Activated CD4-positive, CD25-positive, alpha-beta regulatory T cell treated with anti-CD3 and anti-CD28 coated beads, Interleukin-2, amount 50 U/mL, for 24 hours (primary cell): ENCODE measurements at places on chromosomes 4 and X.

- ATAC-seq = no peak
These were observed 79.5 kb upstream of the SLC4A4 start for GRCh38 chr4:71259280-71259679.

DNA sequence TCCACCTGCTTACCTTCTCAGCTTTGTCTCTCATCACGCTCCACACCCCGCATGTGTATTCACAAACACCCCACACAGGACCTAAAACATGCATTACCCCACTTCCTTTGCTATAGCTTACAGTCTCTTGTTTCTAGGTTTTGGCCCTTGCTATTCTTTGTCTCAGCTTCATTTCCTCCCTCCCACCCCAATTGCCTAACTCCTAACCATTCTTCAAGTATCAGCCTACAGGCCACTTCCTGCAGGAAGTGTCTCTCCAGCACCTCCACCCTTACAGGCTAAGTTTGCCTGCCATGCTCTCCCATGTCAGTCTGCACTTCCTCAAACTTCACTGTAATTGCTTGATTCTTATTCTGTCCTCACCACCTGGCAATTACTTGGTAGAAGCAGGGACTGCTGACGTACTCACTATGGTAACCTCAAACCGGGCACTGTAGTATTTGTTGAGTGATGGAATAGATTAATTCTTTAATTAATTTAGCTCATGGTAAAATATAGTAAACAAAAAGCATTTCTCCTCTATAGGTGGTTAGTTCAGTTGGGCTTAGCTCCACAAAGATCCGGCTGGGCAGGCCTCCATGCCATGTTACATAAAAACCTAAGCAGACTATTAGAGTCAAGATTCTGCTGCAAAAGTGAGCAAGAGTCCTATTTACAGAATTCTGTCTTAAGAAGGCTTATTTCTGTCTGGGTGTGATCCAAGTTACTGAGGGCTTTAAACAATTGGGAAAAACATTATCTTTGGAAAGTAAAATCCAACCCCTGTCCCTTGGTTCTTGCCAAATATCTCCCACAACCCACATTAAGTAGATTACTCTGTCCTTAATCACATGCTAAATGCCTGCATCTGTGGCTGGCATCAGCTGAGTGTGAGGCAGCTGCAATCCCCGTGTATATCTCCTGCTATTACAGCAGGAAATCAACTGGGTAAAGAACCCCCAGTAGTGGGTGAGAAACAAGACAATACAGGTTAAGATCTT, 124.7 kb upstream of the CPEB2 start:
- ATAC-seq = no peak

GRCh38 chrX:27519226-27519625, 56.1 kb upstream of the PPP4R3C start:
- no peak for ATAC-seq

DNA sequence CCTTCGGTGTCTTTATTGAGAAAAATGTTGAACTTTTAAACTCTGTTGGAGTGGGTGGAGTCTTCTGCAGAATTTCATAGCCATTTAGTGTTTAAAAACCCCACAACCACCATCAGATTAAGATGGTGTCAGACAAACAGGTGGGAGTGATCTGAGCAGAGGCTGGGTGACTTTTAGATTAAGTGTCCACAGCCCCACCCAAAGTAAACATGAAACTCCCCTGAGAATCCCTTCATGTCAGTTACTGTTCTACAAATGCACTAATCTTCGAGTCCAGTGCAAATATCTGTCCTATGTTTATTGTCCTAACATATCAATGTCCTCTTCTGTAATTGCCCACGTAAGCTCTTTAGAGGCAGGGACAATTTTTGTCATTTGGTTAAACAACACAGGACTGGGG, 175.6 kb upstream of the RBPJ start:
- peak; percentile 69 for ATAC-seq

- ATAC-seq = no peak
These were observed 49.1 kb upstream of the DHRSX start for GRCh38 chrX:2549876-2550275.

GRCh38 chr4:136395212-136395722, 1137.0 kb downstream of the PCDH18 start:
- no peak for ATAC-seq

GRCh38 chrX:133908223-133908955, 77.0 kb downstream of the GPC3 start:
- ATAC-seq = no peak

DNA sequence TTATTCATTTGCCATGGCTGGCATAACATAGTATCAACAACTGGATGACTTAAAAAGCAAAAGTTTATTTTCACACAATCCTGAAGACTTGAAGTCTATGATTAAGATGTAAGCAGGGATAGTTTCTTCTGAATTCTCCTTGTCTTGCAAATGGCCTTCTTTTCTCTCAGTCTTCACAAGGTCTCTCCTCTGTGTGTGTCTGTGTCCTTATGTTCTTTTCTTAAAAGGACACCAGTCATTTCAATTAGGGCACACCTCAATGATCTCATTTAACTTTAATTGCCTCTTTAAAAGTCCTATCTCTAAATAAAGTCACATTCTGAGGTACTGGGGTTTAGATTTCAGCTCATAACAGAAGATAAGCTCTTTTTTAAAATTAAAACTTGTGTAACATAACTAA, 399.7 kb downstream of the PABPC4L start:
- ATAC-seq = no peak

GRCh38 chrX:17741123-17741511, 3.8 kb downstream of the SCML1 start:
- no peak for ATAC-seq

- no peak for ATAC-seq
These were observed 10.8 kb downstream of the NOX1 start for GRCh38 chrX:100863326-100863864.

GRCh38 chr4:145181091-145181501, 707 bp upstream of the OTUD4 start:
- ATAC-seq = no peak

DNA sequence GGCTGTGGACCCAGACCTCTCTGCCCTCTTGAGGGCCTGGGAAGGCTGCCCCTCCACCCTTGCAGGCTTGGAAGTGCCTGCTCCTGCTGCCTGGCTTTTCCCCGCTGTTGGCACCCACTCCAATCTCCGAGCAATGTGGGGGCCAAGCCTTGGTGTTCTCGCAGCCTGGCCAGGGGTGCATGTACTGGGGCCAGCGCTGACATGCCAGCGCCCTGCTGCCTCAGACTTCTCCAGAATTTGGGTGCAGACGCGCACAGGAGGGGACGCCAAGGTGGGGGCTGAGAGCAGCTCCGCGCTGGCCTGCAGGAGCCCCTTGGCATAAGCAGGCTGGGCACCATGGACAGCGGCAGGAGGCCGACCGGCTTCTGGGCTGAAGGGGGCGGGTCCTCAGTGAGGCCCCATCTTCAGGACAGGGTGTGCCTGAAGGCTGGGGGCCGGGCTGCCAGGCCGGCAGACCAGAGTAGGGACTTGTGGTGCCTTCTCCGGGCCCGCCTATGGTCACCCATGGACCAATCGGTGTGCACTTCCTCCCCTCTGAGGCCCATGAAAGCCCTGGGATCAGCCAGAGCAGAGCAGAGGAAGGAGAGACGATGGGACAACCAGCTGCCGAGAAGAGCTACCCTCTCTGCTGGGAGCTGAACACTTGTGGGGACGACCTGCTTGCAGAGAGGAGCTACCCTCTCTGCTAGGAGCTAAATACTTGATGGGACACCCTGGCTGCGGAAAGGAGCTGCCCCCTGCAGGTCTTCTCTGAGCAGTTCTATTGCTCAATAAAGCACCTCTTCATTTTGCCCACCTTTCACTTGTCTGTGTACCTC, 118.3 kb downstream of the DNAAF6 start:
- no peak for ATAC-seq

DNA sequence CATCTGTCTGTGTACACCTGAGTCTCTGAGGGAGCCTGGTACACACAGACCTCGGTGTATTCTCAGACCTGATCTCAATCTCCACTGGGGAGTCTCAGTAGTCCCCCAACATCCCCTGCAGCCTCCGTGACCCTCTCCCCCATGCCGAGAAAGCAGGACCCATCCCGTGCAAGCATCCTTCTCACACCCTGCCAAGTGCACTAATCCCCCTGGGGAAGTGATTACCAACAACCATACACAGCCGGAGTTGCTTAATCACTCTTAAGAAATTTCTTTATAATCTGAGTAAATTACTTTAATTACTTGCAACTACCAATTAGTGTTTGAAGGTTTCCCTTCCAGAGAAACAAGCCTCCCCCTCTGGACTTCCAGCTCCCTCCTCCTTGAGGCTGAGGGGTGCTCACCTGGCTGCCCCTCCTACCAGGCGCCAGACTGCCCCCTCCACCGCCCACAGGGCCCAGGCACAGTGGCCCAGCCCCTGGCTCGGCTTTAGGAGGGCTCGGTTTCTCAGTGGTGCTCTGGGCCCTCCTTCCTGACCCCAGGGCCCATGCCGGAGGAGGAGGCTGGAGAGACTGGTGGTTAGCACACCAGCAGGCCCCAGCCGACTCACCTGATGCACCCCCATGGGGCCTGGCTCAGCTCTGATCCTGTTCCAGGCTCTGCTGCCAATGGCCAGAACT, 43.8 kb downstream of the PJA1 start:
- ATAC-seq = no peak

- no peak for ATAC-seq
These were observed 125.2 kb downstream of the ELOVL6 start for GRCh38 chr4:110073053-110073845.

DNA sequence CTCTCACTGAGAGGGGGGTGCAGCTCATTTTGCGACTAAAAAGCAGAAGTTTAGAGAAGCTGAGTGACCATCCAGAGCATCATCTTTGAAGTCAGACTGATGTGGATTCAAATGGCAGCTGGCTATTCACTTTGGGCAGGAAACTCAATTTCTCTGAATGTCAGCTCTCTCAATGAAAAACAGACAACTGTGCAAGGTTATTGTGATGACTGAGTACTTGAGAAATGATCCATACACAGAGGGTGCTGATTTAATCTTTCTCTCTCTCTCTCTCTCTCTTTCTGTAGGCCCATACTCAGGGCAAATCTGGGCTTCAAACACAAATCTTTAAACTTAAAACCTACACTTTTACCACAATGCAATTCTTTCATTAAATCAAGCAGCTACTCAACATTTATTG, 185.8 kb upstream of the SLIT2 start:
- ATAC-seq = no peak

DNA sequence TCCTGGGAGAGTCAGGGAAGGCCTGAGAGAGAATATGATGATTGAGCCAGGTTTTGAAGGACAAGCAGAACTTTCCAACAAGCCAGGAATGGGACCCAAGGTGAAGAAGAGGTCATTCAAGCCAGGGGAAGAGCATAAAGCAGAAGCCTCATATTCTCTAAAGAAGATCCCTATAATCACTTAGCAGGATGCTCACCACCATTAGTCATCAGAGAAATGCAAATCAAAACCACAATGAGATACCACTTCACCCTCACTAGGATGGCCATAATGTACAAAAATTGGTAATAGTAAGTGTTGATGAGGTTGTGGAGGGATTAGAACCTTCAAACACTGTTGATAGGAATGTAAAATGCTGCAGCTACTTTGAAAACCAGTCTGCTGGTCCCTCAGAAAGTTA, 20.5 kb upstream of the SUPT20HL1 start:
- ATAC-seq = no peak

DNA sequence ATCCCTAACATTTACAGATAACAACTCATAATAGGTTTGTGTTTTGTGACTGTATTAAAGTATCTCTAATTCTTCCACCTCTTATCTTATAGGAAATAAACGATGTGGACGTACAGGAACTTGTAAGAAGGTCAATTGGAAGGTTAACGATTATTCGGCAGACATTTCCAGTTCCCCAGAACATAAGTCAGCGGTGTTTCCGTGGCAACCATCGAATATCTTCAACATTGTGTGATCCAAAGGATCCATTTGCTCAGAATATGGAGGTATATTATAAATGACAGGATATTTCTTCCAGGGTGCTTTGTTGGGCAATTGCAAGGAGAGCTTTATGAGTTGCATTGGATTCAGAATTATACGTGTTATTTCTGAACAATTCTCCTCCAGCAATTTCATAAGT, 611.9 kb upstream of the ATOH1 start:
- ATAC-seq = no peak

GRCh38 chrX:49186125-49187027, at the start of gene PRICKLE3:
PRICKLE3 (minus strand) TSS chrX:49186373; CDS start chrX:49186297, 76 bp downstream.
- peak; percentile 11 for ATAC-seq

DNA sequence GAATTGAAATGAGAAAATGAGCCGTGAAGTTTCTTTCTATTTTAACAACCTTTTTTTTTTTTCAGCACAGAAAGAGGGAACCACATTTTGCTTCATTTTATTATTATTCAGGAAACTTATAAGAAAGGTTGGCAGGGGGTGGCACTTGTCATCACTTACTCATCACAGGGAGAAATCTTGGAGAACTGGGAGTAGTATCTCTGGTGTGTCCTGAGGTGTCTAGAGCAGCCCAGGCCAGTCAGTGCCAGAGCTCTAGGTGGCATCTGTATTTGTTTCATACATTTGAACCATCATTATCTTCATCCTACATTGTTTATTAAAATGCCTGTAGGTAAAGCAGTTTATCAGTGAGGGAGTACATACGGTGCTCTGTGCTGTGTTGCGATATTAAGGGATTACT, 43.8 kb upstream of the ARHGAP24 start:
- no peak for ATAC-seq

DNA sequence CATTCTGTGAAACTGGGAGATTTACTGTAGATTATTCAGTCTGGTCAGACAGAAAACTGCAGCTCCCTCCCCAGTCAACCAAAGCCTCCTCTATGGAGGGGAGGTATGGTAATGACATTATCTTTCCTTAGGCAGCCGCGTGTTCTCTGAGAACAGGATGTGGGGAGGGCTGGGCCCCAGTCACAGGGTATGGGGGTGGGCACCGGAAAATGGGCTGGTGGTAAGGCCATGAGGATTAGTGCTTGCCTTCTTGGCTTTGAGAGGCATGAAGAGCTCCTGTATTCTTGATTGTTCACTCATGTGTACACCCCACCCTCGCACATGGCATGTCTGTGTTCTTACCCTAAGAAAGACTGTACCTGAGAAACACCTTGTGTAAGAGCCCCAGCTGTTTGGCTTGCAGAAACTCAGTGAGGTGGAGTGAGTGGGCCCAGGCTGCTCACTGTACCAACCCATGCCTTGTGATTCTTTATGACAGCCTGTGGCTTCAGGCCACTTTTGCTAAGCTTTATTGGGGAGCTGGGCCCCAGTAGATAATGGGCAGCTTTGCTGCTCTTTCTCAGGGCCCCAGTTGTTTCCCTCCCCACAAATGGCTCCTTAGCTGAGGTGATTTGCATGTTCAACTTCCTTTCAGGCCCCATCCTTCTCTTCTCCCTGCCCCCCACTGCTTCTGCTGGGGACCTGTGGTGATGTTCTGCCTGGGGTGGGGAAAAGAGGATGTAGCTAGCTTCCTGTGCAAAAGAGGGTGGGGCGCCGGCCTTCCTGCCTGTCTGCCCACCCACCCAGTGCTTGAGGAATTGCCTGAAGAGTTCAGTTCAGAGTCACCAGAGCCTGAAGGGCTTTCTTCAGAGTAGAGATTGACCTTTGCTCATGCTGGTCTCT, 30.7 kb downstream of the MSN start:
- peak; percentile 83 for ATAC-seq

DNA sequence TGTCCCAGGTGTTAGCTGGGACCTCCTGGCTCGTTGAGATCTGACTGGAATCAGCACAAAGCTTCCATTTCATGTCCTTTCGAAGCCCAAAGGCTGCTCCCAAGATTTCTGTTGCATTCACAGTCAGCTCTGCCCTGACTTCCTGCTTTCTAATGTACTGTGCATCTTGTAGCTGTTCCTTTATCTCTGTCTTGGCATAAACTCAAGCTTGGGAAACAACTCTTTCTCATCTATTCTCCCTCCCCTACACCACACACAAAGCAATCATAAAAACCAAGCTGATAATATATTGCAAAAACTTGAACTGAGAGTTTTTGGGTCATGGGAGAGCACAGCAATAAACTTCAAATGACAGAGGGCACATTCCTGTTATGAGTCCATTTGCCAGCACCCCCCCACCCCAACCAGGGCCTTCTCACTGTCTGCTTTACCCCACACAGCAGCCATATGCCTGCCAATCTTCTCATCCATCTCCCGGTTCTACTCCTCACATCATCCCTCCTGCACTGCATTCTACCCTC, 76.3 kb downstream of the SYNPO2 start:
- no peak for ATAC-seq
